ENCODE measurements at places on chromosomes 11 and 22.

- DNase-seq, result no peak
Observed at GRCh38 chr11:27524155-27524554, 17.6 kb upstream of the LIN7C start.

DNA sequence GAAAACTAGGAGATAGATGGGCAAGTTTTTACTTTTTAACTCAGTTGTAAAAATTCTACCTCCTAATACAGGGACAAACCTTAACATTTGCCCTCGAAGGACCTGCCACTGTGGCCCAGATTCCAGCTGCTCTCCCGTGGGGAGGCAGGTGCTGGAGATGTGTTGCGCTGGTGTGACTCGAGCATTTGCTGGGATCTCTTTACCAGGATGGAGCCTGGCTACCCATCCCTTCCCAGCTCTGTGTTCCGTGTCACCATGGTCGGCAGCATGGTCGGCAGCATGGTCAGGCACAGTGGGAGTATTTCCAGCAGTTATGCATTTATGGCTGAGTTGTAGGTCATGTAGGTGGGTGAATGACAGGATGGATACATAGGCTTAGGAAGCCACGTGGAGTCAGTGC, 41.1 kb downstream of the OTOG start:
- DNase-seq, result no peak

DNA sequence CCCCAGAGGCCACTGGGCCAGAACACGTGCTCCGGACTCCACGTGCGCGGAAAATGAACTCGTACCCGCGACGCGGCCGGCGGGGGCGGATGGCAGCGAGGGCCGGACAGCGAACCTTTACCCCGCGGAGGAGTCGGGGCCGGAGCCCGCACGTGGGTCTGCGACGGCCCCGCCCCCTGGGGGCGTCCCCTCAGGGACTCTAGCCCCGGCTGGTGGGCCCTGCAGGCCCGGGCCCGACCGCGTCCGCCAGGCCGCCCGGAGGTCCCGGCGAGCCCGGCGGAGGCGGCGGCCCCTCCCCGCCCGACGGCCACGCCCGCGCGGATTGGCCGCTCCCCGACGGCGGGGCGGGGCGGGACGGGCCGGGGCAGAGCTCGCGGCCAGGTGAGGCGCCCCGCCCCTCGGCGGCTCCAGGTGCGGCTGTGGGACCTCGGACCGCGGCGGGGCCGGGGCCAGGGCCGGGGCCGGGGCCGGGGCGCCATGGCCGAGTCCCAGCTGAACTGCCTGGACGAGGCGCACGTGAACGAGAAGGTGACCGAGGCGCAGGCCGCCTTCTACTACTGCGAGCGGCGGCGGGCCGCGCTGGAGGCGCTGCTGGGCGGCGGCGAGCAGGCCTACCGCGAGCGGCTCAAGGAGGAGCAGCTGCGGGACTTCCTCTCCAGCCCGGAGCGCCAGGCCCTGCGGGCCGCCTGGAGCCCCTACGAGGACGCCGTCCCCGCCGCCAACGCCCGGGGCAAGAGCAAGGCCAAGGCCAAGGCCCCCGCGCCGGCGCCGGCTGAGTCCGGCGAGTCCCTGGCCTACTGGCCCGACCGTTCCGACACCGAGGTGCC, at the start of gene FAM83F:
FAM83F (plus strand) TSS at position 389 of the 827 bp plus-strand sequence; CDS start at position 478, 89 bp downstream.
- peak; percentile 65 for DNase-seq

DNA sequence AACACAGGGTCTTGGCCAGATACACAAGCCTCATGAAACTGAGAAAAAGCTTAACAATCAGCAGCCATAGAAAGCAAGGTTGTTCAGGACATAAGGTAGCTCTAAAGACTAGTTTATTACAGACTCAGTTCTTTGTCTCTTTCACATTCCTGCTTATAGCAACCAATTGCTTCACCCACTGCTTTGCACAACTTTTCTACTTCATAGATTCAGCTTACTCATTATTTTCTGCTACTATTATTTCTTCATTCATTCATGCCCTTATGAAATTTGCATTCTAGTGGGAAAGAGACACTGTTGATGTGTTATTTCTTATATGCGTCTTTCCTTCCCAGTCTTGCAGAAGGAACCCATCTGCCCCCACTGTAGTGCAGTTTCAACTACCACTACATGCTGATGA, 4.7 kb downstream of the CCDC34 start:
- DNase-seq, result no peak

DNA sequence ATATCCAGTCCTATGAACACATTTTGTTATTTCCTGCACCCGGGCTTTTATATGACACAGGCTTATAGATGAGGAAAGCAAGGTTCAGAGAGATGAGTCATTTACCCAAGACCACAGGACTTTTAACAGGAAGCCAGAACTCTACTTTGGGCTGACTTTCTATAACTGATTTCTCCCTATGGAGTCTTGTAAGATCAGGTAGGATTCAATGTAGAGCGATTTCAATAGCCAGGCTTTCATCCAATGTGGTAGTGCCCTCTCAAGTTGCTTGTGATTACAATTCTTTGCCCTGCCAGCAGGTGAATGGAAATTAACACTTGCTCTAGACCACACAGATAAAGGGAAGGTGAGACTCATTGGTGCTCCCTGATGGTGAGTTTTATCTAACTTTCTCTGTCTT, 378.3 kb downstream of the INSC start:
- DNase-seq, result no peak

DNA sequence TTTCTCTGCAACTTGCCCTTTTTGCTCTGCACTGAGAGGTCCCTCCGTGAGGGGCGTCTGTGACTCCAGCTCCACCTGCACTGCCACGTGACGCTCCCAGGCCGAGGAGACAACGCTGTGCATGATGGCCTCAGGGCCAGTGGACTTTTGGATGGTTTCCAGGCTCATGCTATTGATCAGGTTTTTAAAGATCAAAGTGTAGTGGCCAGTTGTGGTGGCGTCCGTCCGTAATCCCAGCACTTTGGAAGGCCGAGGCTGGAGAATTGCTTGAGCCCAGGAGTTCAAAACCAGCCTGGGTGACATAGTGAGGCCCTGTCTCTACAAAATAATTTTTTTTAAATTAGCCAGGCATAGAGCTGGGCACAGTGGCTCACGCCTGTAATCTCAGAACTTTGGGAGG, 16.1 kb downstream of the RPL3 start:
- DNase-seq, result no peak

DNA sequence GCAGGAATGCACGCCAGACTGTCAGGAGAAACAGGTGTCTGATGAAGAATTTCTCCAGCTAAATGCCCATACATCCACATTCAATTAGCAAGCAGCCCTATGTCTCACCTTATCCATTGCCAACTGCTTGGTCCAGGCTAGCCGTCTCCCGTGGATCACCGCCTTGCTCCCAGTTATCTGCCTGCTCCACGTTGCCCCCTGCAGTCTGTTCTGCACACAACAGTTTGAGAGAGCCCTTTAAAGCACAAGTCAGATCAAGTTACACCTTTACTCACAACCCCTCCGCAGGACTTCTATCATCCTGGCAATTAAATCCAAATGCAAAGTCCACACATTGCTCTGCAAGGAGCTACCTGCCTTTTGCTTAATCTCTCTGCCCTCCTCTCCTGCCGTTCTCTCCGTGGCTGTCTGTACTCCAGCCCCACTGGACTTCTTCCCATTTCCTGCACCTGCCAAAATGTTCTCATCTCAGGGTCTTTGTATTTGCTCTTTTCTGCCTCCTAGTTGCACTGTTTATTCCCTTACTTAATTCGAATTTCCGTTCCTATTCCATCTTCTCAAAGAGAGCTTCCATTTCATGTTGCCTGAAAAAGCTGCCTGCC, 185.3 kb upstream of the LARGE1 start:
- DNase-seq, result no peak

DNA sequence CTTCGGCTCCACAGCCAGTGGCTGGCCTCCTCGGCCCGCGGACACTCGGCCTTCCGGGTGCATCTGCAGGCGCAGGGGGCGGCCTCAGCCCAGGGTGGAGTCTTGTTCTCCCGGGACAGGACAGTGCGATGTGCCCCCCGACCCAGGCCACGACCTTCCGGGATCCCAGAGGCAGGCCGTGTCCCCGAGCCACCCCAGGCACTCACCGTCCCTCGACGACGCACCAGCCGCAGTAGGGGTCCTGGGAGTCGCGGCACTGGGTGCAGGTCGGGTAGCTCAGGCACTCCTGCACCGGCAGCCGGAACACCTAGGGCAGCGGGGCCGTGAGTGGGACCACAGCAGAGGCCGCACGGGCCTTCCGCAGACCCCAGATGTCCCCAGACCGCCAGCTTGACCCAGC, 17.6 kb upstream of the MAPK11 start:
- DNase-seq, result no peak

DNA sequence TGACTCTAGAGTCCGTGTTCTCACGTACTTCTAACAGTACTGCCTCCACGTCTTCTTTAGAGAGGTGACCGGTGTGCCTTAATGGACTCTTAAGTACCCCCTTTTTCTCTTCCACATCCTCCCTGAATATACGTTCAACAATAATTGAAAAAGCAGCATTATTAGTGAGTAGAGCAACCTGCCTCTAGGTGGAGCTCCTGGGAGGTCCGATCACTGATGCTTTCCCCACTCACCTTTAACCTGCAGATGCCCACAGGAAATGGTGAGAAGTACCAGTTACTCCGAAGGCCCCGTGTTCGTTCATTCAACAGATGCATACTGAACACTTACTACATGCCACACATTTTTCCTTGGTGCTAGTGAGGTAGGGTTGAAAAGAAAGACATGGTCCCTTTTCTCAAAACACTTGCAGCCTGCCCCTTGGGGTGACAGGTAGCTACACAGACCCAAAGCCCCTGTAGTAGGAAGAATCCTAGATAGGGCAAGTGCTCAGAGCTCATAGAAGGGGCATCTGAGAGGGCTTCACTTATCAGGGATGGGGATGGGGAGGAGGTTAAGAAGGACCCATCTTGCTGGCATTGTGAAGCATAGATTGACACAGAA, 72.7 kb downstream of the FEZ1 start:
- no peak for DNase-seq

DNA sequence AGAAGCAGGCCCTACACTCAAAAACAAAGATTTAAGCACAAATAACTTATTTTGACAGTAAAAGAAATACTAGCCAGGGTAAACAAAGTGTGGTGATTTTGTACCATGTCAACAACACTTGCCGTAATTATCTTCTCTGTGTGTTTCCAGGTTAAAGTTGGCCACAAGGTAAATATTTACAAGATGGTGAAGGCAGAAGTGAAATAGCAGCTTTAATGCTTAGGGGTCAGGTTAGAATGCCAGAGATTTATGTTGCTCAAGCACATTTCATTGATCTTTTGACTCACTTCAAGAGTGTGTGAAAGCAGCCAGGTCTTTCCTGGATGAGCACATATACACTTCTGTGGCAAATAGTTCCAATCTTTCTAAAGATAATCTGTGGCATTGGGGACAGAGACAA, 270.2 kb upstream of the LUZP2 start:
- no peak for DNase-seq

GRCh38 chr11:6251120-6251733, 8.4 kb upstream of the CCKBR start:
- peak; percentile 65 for DNase-seq

- DNase-seq, result no peak
Observed at GRCh38 chr22:41106122-41106968, 14.0 kb downstream of the EP300 start.

- no peak for DNase-seq
Observed at GRCh38 chr22:48592488-48592887, 1235.2 kb downstream of the BRD1 start.
